ENCODE measurements at places on chromosomes 11 and 22. TPM values are rescaled to one million over a fixed set of nuclear protein-coding genes. Genes with fewer than 3 reads are reported as not detected.

OR52I1 gene
- total RNA-seq: not detected

PLAAT2 gene
- total RNA-seq: not detected

DNA sequence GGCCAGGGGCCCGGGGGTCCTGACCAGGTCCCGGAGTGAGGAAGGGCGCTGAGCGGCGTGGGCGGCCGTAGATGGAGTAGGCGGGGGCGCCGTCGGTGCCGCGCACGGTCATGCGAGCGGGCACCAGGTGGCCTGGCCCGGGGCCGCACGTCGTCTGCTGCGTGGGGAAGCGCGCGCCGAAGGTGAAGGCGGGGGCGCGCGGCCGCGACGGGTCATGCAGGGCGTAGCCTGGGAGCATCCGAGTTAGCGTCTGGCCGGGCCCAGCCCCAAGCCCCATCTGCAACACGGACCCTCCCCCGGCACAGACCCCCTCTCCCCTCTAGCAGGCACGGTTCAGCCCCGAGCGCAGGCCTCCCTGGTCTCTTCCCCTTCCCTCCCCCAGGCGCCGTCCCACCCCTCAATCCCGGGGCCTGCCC lies 1.7 kb upstream of the TYMP start:
- DNase-seq: peak; percentile 93

TMEM86A gene
- total RNA-seq: 4.0 TPM

GRCh38 chr11:128365044-128365443 lies 222.3 kb downstream of the ETS1 start:
- DNase-seq: no peak

DNA sequence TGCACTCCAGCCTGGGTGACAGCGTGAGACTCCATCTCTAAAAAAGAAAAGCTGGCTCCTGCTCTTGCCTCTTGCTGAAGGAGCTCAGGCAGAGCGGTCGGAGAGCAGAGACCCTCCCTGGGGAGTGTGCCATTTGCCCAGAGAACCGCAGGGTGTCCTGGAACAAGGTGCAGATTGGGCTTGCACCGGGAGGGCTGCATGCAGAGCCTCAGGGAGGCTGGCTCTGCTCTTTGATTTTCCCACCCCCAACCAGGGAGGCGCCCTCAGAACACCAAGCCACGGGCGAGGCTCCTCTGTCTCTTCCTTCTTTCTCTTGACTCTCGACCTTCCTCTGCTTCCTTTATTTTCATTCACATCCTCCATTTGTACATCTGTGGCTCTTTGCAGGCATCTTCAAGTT lies 889.1 kb downstream of the OPCML start:
- DNase-seq: no peak

GRCh38 chr22:50716290-50717024 lies 21.5 kb upstream of the ACR start:
- no peak for DNase-seq

INPP5J gene
- total RNA-seq: 0.74 TPM

OR51E2 gene
- 0.57 TPM for total RNA-seq

PKDREJ gene
- 0.09 TPM for total RNA-seq

GRCh38 chr11:99464985-99465384 lies 444.2 kb downstream of the CNTN5 start:
- no peak for DNase-seq

DNA sequence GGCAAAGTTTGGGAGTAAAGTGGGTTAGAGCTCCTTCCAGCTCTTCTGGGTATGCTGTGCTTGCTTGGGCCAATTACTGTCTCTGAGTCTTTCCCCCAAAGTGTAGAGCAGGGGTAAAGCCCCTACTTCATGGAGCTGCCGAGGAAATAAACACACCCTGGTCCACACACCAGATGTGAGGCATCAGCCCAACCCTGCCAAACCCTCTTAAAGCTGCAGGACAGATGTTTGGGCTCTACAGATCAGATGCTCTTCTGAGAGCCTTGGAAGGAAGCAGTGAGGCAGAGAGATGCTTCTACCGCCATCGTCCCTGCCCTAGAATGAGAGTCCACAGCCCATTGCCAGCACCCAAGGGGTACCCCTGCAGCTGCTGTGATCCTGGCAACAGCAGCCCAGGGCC lies 64.7 kb downstream of the ELFN2 start:
- no peak for DNase-seq
